ENCODE measurements at places on chromosomes 2 and 18. TPM values are rescaled to one million over a fixed set of nuclear protein-coding genes. Genes with fewer than 3 reads are reported as not detected.

The SIX3 gene
- not detected for polyA plus RNA-seq

The RNF181 gene
- polyA plus RNA-seq: 113 TPM

The CEP192 gene
- polyA plus RNA-seq: 56.3 TPM

The NT5C1B gene
- polyA plus RNA-seq: 0.73 TPM

DNA sequence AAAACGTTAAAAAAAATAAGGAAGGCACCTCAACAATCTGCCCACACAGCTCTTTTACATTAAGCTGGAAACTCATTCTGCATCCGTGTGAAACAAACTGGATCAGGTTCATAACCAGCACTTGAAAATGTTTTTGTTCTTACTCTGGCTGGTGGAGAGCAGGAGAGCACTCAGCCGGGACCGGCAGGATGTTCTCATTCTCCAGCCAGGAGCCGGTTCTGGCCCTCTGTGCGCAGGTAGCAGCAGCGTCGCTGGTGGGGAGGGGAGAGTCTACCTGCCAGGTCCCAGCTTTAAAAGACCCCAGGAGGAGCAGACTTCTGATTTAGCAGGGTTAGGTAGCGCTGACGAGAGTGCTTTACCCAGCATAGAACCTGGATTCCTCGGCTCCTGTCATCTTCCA is 834.9 kb upstream of the SALL3 start:
- no peak for DNase-seq

DNA sequence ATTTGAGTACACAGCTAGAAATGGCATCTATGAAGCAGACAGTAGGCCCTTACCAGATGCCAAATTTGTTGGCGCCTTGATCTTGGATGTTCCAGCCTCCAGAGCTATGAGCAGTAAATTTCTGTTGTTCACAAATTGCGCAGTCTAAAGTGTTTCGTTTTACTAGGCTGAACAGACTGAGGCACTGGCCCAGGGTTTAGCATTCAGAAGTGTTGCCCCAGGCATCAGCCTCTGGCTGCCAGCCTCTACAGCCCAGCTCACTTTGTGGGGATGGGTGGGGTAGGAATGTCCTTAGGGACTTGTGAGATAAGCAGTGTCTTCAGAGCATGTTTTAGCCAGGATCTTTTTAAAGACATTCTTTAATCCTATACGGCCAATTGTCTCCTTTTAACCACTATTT is 51.5 kb upstream of the MGAT5 start:
- no peak for DNase-seq

GRCh38 chr2:151632993-151633565 is 101.2 kb downstream of the NEB start:
- no peak for DNase-seq

DNA sequence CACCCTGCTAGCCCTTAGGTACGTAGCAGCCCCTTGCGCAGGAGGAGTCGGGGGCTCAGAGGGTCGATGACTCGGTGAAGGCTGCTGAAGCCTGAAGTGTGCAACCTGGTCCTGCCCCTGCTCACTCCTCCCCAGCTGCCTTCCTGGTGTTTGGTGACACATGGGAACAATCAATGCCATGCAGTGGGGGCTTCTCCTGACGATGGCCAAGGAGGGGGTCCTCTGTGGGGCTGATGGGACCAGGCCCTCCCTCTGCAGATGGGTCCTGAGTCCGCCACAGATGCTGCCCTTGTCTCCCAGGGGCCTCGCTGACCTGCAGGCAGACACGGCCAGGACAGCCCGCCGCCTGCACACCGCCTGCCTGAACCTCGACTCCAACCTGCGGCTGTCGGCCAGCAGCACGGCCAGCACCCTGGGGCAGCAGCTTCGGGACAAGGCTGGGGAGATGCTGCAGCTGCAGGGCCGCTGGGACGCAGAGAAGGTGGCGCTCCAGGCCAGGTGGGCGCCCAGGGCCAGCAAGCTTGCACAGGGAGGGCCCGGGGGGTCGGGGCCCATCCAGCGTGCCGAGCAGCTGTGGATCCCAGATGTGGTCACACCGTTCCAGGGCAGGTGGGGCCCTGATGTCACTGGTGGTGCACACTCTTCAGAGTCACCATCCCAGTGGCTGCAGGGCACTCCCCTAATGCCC is 24.6 kb downstream of the CROCC2 start:
- DNase-seq: no peak

- DNase-seq: no peak
Observed at GRCh38 chr2:193963472-193964119, 1693.4 kb upstream of the SLC39A10 start.

- no peak for DNase-seq
Observed at GRCh38 chr2:154194909-154195643, 323.4 kb downstream of the GALNT13 start.

DNA sequence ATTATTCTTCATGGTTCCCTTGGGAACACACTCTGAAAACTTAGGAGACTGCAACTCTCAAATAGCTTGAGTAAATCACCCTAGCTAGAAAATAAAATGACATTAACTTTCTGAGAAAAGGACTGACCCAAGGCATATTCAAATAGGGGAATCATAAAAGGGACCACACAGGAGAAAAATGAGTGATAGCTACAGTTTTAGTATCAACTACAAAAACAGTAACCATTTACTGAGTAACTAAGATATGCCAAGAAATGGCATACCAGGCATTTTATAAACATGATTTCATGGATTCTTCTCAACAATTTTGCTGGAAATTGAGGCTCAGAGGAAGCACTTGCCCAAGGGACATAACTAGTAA is 84.5 kb downstream of the AFF3 start:
- DNase-seq: no peak
